ENCODE measurements at places on chromosomes 2 and 18. TPM values are rescaled to one million over a fixed set of nuclear protein-coding genes. Genes with fewer than 3 reads are reported as not detected.

DNA sequence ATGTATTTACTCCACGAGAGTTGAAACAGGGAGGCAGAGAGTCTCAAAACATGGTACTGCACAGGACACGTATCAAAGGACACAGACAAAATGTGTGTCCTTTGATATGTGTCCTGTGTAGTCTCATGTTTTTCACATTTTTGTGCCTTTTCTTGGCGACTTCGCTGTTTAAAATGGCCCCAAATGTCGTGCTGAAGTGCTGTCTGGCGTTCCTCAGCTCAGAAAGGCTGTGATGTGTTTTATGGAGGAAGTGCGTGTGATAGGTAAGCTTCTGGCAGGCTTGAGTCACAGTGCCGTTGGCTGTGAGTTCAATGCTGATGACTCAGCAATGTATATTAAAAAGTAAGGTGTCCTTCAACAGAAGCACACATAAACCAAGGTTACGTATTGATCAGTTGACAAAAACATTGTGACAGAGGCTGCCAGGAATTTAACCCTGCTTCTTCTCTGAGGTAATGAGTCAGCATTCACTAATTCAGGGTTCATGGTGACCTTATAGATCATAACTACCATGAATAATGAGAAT lies 78.2 kb downstream of the DYSF start:
- DNase-seq, result no peak

Gene ACVR1C
- 0.32 TPM for total RNA-seq

Gene STK39
- 20.9 TPM for total RNA-seq

GRCh38 chr18:72985686-72986085 lies 117.9 kb upstream of the NETO1 start:
- DNase-seq, result no peak

DNA sequence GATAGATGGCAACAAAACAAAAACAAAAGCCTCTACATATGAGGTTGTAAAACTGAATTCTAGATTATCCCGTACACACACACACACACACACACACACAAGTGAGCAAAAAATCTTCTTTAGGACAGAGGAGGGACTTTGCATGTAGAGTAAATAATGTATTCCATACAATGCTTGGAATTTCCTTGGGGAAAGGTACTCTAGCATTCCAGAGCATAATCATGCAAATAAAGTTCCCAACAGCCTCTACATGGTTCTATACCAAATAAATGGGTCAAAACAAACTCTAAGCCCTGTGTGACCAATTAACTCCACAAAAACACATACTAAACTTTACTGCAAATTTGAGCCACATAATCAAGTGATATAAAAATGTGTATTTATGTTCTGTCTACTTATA lies 191.4 kb downstream of the RBM43 start:
- DNase-seq, result no peak

DNA sequence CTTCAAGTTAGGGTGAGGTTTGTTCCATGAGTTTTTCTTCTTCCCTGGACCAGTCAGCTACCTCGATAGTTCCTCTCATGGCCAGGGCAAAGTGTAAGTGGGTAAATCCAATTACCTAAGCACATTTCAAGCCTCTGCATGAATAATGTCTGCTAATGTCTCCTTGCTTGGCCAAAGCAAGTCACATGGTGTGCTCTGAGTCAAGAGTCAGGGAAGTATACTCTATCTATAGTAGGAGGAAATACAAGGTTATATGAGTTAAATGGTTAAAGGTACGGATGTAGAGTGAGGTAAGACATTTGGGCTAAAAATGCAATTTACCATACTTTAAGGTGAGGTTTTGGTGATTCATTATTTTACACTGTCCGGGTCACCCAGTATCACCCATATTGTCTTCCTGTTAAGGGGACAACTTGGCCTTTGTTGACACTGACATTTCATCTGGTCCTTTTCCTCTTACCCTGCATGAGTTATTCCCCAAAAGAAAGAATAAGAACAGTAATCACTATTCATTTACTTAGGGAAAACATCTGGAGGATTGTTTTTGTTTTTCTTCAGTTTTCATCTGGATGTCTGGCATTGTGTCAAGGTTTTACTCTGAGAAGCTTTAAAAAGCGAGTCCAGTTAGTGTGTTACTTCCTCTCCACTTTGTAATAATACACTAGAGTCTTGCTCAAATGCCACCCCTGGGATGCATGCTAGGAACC lies 405.5 kb downstream of the RND3 start:
- no peak for DNase-seq

DNA sequence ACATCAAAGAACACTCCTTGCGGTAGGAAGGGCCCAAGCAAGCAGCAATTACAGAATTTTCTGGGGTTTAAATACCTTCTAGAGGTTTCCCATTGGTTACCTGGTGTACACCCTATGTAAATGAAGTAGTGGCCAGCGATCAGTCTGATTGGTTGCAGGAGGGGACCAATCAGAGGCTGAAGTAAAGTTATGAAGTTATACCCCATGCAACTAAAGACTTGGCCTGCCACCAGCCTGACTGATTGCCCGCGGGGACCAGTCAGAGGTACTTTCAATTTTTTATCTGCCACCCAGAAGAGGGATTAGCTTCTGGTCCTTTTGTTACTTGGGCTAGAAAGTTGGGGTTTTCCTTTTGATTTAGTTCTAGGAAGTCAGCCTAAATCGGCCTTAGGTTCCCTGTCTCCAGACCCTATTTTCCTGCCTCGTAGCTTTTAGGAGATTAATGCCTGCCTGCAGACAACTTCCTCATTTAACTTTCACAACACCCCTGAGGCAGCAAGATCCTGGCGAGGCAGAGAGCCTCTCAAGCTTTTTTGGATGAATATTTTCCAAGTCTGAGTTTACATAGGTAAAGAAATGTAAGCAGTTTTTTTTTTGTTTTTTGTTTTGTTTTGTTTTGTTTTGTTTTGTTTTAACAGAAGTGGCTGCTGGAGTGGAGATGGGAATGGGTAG lies 1.5 kb upstream of the DGUOK start:
- DNase-seq, result no peak

DNA sequence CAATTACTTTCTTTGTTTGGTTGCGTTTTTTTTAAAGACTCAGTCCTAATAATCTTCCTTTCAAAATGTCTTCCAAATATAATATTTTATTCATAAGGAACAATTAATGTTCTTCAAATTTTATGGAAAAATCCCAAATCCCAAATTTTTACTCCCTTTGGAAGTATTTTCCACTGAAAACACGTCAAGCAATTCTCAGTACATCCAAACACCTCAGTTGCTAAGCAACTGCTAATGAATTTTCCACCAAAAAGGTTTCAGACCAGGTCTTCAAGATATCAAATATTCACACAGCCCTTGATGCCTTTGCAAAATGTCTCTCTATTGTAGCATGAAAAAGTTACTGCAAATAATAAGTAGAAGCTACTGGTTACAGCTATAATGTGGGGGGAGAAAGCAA lies 140.1 kb downstream of the DSEL start:
- DNase-seq, result no peak

Gene CREG2
- total RNA-seq, result not detected

DNA sequence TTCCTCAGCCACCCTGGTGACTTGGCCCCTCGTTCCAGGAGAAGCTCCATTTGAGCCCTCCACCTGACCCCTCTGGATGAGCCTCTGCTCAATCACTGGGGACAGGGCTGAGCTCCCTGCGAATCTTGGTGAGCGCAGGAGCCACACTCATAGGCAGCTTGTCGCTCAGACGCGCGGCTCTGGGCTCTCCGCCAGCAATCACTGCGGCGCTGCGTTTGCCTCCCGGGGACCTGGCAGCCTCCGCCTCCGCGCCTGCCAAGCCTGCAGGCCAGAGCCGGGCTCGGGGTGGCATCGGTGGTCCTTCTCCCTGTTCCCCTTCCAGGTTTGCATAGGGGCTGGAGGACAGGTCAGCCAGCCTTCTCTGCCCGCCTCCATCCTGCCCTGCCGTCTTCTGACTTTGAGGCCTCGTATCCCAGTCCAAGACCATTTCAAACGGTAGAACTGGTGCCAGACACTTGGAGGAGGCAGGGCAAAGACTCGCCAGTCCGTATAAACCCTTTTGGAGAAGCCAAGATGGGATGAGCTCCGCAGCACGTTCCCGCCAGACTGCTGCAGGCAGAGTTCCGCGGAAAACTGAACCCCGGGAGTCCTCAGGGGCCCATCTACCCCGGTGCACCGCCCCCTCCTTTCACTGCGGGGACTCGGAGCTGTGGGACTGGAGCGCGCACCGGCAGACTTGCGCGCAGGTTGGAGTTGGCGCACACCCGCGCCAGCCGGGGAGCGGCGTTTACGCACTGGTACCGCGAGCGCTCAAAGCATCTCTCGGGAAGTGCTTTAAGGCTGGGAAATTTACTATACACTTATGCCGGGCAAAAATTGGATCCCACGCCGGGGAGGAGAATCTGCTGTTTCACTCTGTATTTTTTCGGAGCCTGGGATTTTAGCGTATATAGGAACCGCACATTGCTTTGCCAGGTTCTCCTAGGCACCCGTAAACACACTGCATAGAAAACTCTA lies 1.1 kb upstream of the TACR1 start:
- DNase-seq, result peak; percentile 82

- DNase-seq, result no peak
These were observed 64.4 kb upstream of the PGAP1 start for GRCh38 chr2:196990788-196991461.

Gene CSRNP3
- 4.2 TPM for total RNA-seq

GRCh38 chr2:102245266-102246151 lies 58.7 kb downstream of the IL1RL2 start:
- DNase-seq, result peak; percentile 57

- no peak for DNase-seq
These were observed 40.3 kb downstream of the MEX3C start for GRCh38 chr18:51157215-51157614.

DNA sequence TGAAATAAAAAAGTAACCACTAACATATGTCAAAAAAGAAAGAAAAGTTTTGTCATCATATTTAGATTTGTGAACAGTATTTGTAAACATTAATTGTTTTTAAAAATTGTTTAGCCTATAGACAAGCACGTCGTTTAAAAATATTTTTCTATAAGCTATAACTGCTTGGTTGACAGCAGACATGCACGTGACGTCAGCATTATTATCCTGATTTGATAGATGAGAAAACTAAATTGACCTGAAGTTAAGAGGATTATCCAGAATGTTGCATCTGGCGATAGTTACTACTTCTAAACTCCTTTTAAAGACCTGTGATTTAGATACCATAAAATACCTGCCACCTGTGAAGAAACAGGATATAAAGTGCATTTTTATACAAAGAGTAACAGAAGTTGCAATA lies 156.9 kb upstream of the BARD1 start:
- no peak for DNase-seq

Gene CYTIP
- total RNA-seq, result 1.2 TPM

- DNase-seq, result no peak
These were observed 7.7 kb upstream of the EHD3 start for GRCh38 chr2:31226266-31226665.

DNA sequence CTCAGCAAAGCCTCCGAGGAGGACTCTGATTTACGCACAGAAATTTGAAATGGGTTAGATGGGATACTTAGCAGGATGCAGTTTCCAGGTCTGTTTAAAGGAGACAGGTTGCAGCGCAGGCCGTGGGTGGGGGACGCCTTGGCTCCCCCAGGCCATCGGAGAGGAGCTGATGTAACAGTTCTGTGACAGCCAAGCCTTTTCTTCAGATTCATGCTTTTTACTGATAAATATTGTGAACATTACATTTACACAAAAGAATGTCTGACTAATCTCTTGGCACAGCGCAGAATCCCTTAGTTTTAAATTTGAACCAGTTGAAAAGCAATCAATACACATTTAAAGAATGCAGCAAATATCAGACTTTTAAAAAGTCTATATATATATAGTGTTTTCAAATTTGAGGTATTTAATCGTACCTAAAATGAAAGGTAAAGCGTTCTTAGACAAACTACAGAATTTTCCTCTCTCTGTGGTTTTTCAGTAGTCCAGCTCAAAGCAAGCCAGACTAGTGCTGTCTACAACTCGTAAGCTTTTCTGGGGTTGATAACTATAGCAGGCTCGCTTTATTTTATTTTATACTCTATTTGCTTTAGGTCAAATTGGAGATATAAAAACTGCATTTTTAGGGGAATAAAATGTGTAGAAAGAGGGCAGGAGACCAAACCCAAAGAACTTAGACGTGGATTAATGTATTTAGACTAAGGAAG lies 221.9 kb downstream of the PIEZO2 start:
- no peak for DNase-seq

DNA sequence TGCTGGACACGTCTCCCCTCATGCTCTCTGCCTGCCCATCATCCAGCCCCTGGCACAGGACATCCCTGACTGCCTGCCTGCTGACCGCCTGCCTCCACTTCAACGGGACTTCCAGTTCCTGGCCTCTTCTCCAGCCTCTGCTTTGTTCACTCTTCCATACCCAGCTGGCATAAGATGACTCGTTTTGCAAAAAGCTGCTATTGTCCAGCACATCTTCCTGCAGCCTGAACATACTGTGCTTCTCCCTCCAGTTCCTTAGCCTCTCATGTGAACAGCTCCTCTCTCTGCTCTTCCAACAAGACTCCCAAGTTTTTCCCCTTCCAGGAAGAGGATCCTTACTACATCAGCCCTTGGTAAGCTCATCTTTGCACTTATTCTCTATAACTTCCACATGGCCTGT lies 62.4 kb upstream of the SKOR2 start:
- no peak for DNase-seq

Gene TDRD15
- total RNA-seq, result not detected

GRCh38 chr18:43919551-43919950 lies 642.3 kb upstream of the SYT4 start:
- no peak for DNase-seq

Gene CABYR
- not detected for total RNA-seq

Gene TTLL4
- 4.6 TPM for total RNA-seq

Gene POTEC
- total RNA-seq, result not detected

Data from left ventricle myocardium superior (tissue), 1 donor.